SHP77 treated with DMSO at 0.1 percent for 48 hours (cell line): ENCODE measurements at places on chromosomes 16 and 17.
A peak's percentile ranks its signal among the peaks of the same experiment; 100 is the strongest.

- no peak for DNase-seq
Observed at GRCh38 chr17:73630965-73631595, 13.2 kb downstream of the SDK2 start.

DNA sequence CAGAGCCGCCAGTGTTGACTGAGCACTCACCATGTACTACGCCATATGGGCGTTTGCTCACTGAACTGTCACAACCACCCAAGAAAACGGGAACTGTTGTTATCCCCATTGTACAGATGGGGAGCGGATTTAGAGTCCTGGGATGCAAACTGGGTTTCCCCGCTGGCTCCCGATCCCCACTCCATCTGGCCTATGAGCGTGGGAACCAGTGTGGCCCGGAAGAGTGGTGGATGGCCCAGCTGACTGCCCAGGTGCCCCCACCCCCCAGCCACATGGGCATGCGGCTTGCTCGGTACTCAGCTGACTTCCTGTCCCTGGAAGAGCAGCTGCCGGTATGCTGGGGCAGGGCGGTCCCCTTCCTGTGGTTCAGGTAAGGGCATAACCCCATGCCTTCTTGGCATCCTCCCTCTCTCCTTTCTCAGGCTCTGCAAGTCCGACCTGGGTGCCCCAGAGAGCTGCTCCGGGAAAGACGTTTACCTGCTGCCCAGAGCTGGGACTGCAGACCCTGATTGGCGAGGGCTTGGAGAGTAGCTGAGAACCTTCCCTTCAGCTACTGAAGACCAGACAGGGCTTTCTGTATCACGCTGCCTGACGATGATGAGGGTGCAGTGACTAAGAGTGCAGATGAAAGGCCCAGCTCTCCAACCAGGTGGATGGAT lies 16.2 kb downstream of the SOCS3 start:
- peak; percentile 55 for DNase-seq

- DNase-seq = peak; percentile 76
Observed at GRCh38 chr17:59829217-59830006, 63.3 kb downstream of the TUBD1 start.

DNA sequence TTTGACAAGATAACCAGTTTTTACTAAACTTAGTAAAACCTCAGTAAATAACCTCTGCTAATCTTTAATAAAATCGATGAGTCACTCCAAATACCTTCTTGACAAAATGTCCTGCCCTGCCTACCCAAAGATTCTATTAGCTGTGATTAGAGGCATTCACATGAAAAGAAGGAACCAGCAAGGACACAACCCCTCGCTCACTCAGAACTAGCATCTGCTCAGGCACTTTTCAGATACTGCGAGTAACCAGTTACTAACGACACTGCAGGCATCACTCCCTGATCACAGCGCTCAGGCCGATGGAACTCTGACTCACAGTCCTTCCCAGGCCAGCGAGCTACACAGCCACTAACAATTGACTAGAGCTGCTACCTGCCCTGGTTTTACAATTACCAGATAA lies 24.3 kb downstream of the PELP1 start:
- no peak for DNase-seq

GRCh38 chr17:50972577-50972976 lies 106.4 kb upstream of the TOB1 start:
- no peak for DNase-seq
